ENCODE measurements at places on chromosomes 12 and 14. TPM values are rescaled to one million over a fixed set of nuclear protein-coding genes. Genes with fewer than 3 reads are reported as not detected.

TAS2R8 gene
- total RNA-seq, result not detected

- no peak overlapping the region for H3K27ac ChIP-seq
- H3K4me3 ChIP-seq, result no peak overlapping the region
- no peaks in the 10 kb centered on the region for H3K4me1 ChIP-seq
- H3K36me3 ChIP-seq, result no peaks in the 10 kb centered on the region
- DNase-seq, result no peak
Observed at GRCh38 chr14:57943541-57943940, 77.6 kb upstream of the SLC35F4 start.

CLEC4D gene
- 0.55 TPM for total RNA-seq

SERPINA5 gene
- 9.3 TPM for total RNA-seq

DNA sequence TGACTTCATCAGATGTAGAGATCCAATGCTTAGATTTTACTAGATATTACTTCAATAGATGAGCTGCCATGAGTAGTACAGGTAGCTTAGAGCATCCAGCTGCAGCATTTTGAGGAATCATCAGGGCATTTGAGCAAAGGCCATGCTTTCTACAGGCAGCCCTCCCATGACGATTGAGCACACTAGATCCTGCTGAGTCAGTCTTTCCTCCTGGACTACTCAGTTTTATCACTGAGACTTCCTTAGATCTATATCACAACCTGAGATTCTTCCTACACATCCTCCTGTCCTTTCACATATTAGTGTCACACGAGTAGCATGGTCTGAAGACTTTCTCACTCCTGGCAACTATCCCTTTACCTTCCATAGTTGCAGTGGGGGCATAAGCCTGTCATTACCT lies 1401.8 kb downstream of the FSCB start:
- H3K4me3 ChIP-seq, result no peak overlapping the region
- no peak overlapping the region for H3K27ac ChIP-seq
- no peaks in the 10 kb centered on the region for H3K27me3 ChIP-seq
- H3K36me3 ChIP-seq, result no peaks in the 10 kb centered on the region

CABP1 gene
- 1.7 TPM for total RNA-seq

FAM161B gene
- 4.3 TPM for total RNA-seq

DNA sequence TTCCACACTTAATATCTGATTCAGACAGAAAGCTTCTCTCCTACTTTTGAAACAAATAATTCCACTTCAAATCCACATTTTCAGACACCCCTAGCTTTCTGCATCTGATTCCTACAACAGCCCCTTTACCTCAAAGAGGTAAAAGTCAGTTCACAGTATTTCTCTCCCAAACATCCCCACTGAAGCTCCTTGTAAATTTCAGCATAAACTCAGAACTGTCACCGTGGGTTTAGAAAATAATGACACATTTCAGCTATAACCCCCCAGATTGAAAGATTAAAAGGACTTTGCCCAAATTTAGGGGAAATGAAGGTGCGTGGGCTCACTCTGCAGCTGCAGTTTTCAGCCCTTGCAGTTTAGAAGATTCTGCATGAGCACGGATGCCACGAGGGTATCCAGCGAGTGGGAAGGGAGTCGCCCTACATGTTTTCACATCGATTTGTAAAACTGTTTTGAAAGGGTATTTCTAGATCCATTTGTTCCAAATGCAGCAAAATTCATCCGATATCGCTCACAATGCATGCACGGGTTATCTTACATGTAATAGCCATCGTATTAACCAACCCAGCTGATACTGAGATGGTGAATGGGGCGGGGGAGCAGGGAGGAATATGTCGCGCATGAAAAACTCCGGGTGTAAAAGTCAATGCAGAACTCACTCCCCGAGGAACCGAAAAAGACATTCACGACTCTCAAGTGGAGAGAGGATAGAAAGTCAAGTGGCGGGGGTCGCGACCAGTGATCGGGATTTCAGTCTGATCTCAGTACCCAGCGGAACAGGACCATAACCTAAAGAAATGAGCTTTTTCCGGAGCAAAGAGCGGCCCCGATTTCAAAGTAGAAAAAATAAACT lies 5.0 kb upstream of the CCND2 start:
- peak overlapping the region; percentile 93 for H3K27ac ChIP-seq
- no peak for DNase-seq
- H3K36me3 ChIP-seq, result no peaks in the 10 kb centered on the region
- peak overlapping the region; percentile 44 for H3K4me3 ChIP-seq
- H3K27me3 ChIP-seq, result no peaks in the 10 kb centered on the region

NFATC4 gene
- total RNA-seq, result 120 TPM

DNA sequence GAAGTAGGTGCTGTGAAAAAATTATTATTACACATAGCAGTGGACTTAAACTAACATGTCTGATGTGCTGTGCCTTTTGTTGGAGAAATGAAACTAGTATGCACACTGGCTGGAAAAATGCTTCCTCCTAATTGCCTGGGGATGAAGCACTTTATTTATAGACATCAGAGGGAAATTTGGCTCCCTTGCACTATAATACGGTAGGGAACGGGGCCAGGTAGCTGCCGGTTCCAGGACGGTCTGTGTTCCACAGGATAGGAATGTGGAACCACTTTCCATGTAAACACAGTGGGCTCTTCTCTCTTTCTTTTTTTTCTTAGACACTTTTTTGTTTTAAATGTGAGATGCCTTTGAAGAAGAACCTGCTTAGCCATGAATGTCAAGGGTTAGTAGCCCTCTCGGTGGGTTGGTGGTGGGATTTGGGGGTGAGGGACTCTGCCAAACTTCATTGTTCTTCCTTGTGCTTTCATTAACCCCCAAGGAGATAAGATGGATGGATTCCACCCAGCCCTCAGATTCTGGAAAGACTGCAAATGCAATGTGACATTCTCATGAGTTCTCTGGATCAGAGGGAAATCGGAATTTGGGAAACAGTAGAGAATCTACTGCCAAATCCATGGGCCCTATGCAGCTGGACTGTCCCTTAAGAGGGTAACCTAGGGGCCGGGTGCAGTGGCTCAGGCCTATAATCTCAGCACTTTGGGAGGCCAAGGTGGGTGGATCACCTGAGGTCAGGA lies 58.0 kb upstream of the GSC start:
- peak; percentile 85 for DNase-seq
- no peak overlapping the region for H3K4me3 ChIP-seq
- H3K27ac ChIP-seq, result peak overlapping the region; percentile 68
- no peaks in the 10 kb centered on the region for H3K27me3 ChIP-seq

CCDC177 gene
- total RNA-seq, result not detected

FAM90A1 gene
- total RNA-seq, result 0.28 TPM

- H3K4me3 ChIP-seq, result no peak overlapping the region
- H3K27me3 ChIP-seq, result no peaks in the 10 kb centered on the region
- H3K27ac ChIP-seq, result no peak overlapping the region
- no peaks in the 10 kb centered on the region for H3K4me1 ChIP-seq
Observed at GRCh38 chr14:36163451-36163850, 13.1 kb downstream of the PTCSC3 start.

MFAP5 gene
- 297 TPM for total RNA-seq

- H3K27me3 ChIP-seq, result no peaks in the 10 kb centered on the region
- peaks cover 10% of the 10 kb centered on the region for H3K4me1 ChIP-seq
- H3K4me3 ChIP-seq, result peak overlapping the region; percentile 72
- H3K27ac ChIP-seq, result peak overlapping the region; percentile 93
- peak; percentile 80 for DNase-seq
- no peaks in the 10 kb centered on the region for H3K36me3 ChIP-seq
Observed at GRCh38 chr12:31324845-31325523, 966 bp downstream of the SINHCAF start.

PLXNC1 gene
- 9.6 TPM for total RNA-seq

DNA sequence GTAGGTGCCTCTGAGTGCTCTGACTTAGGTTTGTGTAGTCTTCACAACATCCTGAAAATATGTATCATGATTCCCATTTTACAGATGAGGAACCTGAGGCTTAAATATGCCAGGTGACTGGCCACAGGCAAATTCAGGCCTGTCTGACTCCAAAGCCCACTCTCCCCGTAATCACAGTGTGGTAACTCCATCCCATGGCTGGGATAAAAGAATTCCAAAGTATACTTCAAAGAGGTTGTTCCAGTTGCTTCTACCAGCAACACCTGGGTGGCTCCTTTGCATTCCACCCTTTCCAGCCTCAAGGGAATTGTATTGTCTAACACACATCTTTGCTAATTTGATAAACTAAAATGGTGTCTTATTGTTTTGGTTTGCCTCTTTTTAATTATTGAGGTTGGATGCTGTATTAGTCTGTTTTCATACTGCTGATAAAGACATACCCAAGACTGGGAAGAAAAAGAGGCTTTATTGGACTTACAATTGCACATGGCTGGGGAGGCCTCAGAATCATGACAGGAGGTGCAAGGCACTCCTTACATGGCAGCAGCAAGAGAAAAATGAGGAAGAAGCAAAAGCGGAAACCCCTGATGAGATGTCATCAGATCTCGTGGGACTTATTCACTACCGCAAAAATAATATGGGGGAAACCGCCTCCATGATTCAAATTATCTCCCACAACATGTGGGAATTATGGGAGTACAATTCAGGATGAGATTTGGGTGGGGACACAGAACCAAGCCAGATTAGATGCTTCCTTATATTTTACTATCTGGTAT lies 9.9 kb upstream of the CHST11 start:
- H3K4me1 ChIP-seq, result no peaks in the 10 kb centered on the region
- no peak overlapping the region for H3K27ac ChIP-seq
- no peak for DNase-seq

POTEG gene
- not detected for total RNA-seq

FCF1 gene
- total RNA-seq, result 30.9 TPM

DNA sequence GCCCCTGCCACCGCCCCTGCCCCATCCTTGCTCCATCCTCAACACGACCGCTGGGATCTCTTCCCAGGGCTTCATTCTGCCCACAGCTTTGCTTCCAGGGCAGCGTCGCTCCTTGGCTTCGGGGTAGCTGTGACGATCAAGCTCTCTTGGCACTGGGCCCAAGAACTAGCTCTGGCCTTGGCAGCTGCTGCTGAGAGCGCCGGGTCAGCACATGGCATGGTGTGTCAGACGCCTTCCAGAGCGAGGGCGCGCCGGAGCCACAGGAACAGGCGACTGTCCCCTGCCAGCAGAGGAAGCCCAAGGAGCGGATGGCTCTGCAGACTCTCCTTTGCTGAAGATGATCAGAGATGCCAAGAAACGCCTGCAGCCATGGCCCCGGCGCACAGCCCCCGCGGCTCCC lies 15.9 kb downstream of the RAB35 start:
- no peak overlapping the region for H3K4me3 ChIP-seq
- peak overlapping the region; percentile 56 for H3K27ac ChIP-seq
- H3K36me3 ChIP-seq, result peaks cover 23% of the 10 kb centered on the region
- DNase-seq, result peak; percentile 92

IGF1 gene
- 27.1 TPM for total RNA-seq

DNA sequence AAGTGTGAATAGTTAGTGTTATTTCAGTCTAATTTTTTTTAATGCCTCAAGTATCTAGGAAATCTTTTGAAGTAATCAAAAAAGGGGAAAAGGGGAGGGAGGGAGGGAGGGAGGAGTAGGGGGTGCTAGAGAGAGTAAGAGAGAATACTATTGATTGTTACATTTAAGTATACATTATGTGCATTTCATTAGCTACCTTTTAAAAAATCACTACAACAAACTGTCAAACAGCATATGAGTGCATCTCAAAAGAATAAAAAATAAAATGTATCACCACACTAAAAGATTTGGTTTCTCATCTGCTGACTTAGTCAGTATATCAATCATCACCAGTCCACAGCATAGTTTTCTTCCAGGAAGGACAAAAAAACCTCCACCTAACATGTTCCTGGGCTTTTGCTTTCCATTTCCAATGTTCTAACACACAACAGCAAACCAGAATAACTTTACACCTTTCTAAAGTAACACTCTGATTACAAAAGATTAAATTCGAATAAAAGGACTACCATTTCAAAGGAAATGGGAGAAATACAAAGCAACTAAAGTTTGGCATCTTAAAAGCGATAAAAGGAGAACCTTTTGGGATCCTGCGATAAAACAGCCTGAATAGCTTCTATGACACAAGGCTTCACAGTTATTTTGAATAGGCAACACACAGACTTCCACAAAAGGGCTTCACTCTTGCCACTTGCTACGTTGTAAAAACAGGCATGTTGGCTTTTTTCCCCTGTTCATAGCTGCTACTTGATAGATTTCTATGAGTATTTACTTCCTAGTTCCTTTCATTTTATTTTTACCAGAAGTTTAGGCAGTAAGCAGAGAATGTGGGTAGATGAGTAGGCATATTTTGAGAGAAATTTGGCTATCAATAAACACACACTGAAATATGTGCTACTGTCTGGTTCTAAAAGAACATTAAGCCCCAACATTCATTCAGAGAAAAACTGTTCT lies 160.9 kb downstream of the EPS8 start:
- H3K4me3 ChIP-seq, result no peak overlapping the region
- H3K27me3 ChIP-seq, result no peaks in the 10 kb centered on the region
- peaks cover 8% of the 10 kb centered on the region for H3K36me3 ChIP-seq
- peak overlapping the region; percentile 88 for H3K27ac ChIP-seq
- DNase-seq, result no peak
- peaks cover 36% of the 10 kb centered on the region for H3K4me1 ChIP-seq

GRCh38 chr12:26460361-26460760 lies 265.0 kb downstream of the SSPN start:
- H3K27ac ChIP-seq, result no peak overlapping the region
- H3K27me3 ChIP-seq, result no peaks in the 10 kb centered on the region
- no peak overlapping the region for H3K4me3 ChIP-seq
- no peak for DNase-seq

INHBC gene
- total RNA-seq, result not detected

ZDHHC22 gene
- 0.95 TPM for total RNA-seq

DNA sequence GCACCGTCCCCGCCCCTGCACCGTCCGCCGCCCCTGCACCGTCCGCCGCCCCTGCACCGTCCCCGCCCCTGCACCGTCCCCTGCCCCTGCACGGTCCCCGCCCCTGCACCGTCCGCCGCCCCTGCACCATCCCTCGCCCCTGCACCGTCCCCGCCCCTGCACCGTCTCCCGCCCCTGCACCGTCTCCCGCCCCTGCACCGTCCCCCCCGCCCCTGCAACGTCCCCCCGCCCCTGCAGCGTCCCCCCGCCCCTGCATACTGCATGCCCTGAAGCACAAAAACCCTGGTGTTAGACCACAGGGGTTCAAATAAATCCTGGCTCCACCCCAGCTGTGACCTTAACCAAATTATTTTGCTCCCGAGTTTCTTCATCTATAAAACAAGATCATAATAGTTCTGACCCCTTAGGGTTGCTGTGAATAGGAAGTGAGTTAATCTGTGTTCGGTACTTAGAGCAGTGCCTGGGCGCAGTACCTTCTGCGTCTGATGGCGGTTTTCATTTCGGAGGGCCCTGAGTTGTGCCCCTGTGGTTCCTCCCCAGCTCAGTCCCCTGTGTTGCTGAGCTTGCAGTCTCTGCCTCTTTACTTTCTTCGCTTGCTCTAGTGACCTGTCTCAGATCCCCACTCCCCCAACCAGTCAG lies 38.1 kb downstream of the ESRRB start:
- H3K27ac ChIP-seq, result no peak overlapping the region
- no peak for DNase-seq
- no peak overlapping the region for H3K4me3 ChIP-seq

GRCh38 chr14:69789118-69789640 lies 7.9 kb downstream of the SLC10A1 start:
- no peak overlapping the region for H3K4me3 ChIP-seq
- DNase-seq, result no peak
- no peaks in the 10 kb centered on the region for H3K36me3 ChIP-seq
- H3K27ac ChIP-seq, result no peak overlapping the region

FIGNL2 gene
- total RNA-seq, result not detected

GRCh38 chr12:32273712-32274111 lies 125.6 kb upstream of the FGD4 start:
- H3K4me1 ChIP-seq, result peaks cover 21% of the 10 kb centered on the region
- no peak overlapping the region for H3K4me3 ChIP-seq
- H3K36me3 ChIP-seq, result no peaks in the 10 kb centered on the region

- no peaks in the 10 kb centered on the region for H3K36me3 ChIP-seq
- H3K27ac ChIP-seq, result peak within 1 kb of the TSS; percentile 65
- H3K27me3 ChIP-seq, result no peaks in the 10 kb centered on the region
- peaks cover 15% of the 10 kb centered on the region for H3K4me1 ChIP-seq
- peak; percentile 66 for DNase-seq
Observed at GRCh38 chr14:20802341-20803084, at the start of gene RNASE1. Gene RNASE1 (minus strand): TSS chr14:20802844. CDS start chr14:20802068, 776 bp downstream.
